Stimulated activated CD8-positive, alpha-beta memory T cell treated with anti-CD3 and anti-CD28 coated beads, Interleukin-15, amount 100 ng/mL, for 4 hours (primary cell): ENCODE measurements at places on chromosomes 1 and 21.

DNA sequence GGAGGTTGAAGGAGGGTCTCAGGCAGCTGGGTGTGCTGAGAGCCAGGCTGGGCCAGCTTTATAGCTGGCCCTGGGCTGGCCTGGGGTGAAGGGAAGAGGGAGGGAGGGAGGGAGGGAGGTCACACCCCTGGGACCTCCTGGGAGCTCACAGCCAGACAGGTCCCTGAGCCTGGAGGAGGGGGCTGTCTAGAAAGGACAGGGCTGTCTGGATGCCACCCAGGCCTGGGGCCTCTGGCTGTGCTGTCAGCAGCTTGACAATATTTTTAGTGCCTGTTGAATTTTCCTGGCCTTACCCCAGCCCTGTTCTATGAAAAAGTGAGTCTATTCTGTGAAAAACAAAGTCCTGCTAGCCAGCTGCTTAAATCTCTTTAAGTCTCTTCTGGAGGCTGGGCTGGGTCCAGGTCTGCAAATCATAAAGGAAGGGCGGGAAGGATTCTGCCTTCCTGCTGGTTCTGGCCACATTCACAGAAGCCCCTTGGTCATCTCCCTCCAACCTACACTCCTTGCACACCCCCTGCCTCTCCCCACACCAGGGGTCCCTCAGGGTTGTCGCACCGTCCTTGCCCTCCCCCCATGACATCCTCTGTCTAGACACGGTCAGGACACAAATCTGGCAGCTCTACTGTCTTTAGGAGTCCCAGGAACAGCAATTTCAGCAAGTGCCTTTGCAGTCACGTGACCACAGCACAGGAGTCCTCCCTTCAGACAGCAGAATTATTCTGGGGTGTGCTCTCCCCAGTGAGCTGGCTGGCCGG is at the start of gene LEFTY2:
LEFTY2 (minus strand) TSS at position 34 of the 755 bp plus-strand sequence. CDS start 80 bp downstream, outside the sequence.
- no peak for DNase-seq

- DNase-seq: no peak
Observed at GRCh38 chr1:224178894-224179293, 4.1 kb upstream of the DEGS1 start.

- DNase-seq: no peak
Observed at GRCh38 chr21:33171616-33172169, 58.0 kb upstream of the IFNAR2 start.

- DNase-seq: no peak
Observed at GRCh38 chr1:47569681-47570470, 132.0 kb downstream of the FOXD2 start.

DNA sequence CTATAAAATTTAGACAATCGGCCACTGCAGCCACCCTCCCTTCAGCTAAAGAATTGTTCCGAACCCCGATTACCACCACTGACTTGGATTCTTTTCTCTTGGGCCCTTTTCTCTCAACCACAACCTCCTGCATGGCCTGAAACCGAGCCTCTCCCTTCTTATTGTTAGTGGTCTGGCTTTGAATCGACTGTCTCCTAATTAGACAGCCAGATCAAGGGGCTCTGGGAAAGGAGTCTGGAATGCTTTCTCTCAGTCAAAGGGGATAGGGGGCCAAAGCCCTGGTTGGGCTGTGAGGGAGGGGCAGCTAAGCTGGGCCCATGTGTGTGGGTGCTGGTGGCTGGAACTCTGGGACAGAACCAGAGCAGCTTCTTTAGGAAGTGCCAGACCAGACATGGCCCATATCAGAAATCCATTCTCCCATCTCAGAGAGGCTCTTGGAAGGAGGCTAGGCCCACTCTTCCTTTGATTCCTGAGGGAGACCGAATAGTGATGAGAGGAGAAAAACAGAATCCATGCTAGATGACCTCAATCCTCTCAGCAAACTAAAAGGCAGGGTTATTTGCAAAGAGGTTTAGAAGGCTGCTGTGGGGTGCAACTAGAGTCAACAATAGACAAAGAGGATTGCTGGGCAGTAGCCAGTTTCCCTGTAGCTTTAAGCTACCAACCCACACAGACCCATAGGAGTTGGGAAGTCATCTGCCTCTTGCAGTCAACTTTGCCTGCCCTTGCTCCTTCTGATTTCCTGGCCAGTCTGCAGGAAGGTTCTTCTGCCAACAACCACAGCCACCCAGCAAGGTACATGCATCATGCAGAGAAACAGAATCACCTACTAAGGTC is 117.6 kb downstream of the AK5 start:
- DNase-seq: no peak

- no peak for DNase-seq
Observed at GRCh38 chr1:67571406-67571805, 113.6 kb upstream of the GADD45A start.

DNA sequence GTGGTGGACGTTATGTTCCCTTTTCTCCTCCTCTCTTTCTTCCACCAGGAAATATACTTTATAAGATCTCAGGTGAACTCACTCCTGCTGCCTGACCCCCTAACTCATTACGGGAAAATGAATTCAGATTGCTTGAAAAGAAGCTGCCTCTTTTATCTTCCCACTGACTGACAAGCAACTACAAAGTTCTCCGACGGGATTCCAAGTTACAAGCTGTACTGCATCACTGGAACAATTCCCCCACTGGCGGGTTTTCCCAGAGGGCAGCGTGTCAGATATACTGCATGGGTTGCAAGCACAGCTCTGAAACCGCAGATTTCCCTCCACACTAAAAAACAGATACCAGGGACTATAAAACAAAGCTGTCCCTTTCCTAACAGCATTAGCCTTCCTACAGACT is 390.6 kb downstream of the KCTD3 start:
- no peak for DNase-seq
